ENCODE measurements at places on chromosomes 5 and 9. TPM values are rescaled to one million over a fixed set of nuclear protein-coding genes. Genes with fewer than 3 reads are reported as not detected.

GRCh38 chr5:6202968-6203365, 175.4 kb downstream of the MED10 start:
- no peak for DNase-seq

GRCh38 chr9:37150415-37150814, 30.0 kb downstream of the ZCCHC7 start:
- DNase-seq = no peak

GRCh38 chr9:78582821-78583220, 285.9 kb downstream of the PSAT1 start:
- no peak for DNase-seq

- DNase-seq = no peak
These were observed 6.8 kb downstream of the HSPB3 start for GRCh38 chr5:54462281-54462680.

Gene LCN12
- not detected for total RNA-seq

Gene RNF180
- total RNA-seq = not detected

DNA sequence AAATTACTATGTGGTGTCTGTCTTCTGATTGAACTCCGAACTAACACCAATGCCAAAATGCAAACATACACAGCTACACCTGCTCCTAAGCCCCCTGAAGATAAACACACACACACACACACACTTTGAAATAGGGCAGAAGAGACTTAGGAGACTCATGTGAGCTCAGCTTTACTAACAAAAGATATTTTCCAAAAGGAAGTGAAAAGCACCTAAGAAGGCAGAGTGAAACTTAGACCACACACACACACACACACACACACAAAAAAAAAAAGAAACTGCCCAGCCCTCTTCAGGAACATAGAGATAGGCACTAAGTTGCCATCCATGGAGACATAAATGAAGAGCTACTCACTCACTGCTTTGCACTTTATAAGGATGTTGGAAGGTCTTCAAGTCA, 45.2 kb upstream of the APC start:
- no peak for DNase-seq

Gene CORO2A
- 2.4 TPM for total RNA-seq

- no peak for DNase-seq
These were observed 424.0 kb downstream of the SH3GL2 start for GRCh38 chr9:18002718-18003438.

- peak; percentile 57 for DNase-seq
These were observed 10.4 kb upstream of the SLC45A2 start for GRCh38 chr5:33994845-33995244.

GRCh38 chr9:124149992-124150391, 107.8 kb upstream of the NEK6 start:
- no peak for DNase-seq

Gene IL17B
- total RNA-seq = 0.47 TPM
